CMK (cell line): ENCODE measurements at places on chromosomes 1 and 21.

- no peak for DNase-seq
Measured at GRCh38 chr21:34093083-34093482, 19.7 kb downstream of the MRPS6 start.

- no peak for DNase-seq
Measured at GRCh38 chr1:78224861-78225552, 179.2 kb downstream of the GIPC2 start.

DNA sequence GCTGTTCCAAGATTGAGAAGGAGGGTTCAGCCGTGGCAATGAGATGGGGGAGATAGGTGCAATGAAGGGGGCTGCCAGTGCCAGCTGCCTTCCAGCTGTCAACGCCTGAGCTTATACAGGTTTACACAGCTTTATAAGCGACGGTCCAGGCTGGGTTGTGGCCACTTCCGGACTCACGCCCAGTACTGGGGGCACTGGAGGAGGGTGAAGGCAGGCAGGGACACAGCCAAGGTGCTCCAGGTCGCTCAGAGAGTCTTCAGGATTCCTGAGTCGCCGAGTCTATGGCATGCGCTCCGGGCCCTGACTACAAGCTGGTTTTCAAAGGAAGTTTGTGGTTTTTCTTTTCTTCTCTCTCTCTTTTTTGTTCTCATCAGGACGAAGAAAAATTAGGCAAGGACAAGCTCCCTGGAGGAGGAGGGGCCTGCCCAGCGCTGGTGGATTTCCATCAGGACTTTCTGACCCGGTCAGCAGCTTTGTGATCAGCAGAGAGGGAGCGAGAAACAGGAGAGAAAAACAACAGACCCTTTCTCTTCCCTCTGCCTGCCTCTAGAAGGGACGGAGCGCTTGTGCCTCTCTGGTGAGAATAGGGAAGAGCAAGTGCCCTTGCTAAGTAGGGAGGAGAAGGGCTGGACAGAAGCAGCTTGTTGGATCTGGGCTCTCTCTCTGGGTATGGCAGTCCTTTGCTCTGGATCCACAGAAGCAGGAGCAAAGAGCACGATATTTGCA is at the start of gene MINDY1:
MINDY1 (minus strand) TSS at position 576 of the 726 bp plus-strand sequence. CDS start 4,285 bp downstream, outside the sequence.
- DNase-seq: peak; percentile 44

DNA sequence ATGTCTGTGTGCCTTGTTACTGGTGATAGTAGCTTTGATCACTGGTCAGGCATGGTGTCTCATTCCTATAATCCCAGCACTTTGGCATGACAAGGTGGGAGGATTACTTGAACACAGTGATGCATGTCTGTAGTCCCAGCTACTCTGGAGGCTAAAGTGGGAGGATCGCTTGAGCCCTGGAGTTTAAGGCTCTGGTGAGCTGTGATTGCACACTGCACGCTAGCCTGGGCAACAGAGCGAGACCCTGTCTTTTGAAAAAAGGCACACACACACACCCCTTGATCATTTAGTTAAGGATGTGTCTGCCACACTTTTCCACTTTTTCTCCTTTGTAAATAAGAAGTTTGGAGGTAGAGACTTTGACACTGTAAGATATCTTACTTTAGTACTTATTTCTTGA is 15.1 kb downstream of the MIGA1 start:
- DNase-seq: no peak

- no peak for DNase-seq
Measured at GRCh38 chr1:76668046-76668445, 199.2 kb upstream of the ST6GALNAC5 start.

DNA sequence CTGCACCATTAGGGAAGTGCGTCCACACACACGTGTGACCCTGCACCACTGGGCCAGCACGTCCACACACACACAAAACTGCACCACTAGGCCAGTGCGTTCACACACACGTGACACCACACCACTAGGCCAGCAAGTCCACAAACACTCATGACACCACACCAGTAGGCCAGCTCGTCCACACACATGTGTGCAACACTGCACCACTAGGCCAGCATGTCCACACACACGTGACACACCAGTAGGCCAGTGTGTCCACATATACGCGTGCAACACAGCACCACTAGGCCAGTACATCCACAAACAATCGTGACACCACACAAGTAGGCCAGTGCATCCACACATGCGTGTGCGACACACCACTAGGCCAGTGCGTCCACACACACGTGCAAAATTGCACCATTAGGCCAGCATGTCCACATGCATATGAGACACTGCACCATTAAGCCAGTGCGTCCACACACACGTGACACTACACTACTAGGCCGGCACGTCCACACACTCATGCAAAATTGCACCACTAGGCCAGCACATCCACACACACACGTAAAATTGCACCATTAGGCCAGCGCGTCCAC is 235.0 kb downstream of the SLC45A1 start:
- no peak for DNase-seq

DNA sequence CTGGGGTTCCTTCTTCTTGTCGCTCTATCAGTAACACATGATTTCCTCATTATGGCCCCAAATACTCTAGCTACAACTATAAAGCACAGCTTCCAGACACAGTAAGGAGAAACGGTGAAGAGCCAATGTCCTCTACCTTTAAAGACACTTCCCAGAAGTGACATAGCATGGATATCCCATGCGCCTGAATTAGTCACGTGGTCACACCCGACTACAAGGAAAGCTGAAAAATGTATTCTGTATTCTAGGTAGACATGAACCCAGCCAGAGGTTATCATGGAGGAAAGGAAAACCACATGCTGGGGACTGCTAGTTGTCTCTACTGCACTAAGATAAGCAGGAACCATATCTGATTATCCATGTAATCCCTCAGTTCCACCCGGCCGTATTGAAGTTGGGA is 244.3 kb downstream of the LMX1A start:
- DNase-seq: no peak

DNA sequence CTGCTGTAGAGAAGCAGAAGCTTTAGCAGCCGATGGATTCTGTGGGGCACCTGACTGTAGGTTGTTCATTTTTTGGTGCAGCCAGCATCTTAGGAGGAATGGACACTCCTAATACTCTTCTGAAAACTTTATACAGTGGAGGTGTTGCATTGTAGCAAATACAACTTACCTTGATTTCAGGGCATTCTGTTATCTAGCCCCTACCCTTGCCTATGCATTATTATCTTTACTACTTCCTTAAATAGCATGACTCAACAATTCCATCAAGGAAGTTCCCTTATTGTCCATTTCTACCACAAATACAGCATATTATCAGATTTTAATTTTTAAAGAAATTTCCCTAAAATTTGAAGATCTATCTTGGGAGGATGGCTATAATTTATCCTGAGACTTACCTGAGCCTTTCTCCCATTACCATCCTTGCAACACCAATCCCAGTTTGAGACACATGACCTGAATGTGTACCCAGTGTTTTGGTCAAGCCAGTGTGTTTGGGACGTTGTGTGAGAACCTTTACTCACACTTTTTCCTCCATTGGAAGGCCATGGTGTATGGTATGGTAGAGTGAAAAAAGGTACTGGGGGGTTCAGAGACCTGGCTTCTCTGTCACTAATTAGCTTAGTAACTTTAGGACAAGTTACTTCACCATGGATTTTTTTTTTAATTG is 9.2 kb downstream of the POU2F1 start:
- no peak for DNase-seq

- no peak for DNase-seq
Measured at GRCh38 chr21:29007810-29008209, 11.3 kb downstream of the RWDD2B start.

DNA sequence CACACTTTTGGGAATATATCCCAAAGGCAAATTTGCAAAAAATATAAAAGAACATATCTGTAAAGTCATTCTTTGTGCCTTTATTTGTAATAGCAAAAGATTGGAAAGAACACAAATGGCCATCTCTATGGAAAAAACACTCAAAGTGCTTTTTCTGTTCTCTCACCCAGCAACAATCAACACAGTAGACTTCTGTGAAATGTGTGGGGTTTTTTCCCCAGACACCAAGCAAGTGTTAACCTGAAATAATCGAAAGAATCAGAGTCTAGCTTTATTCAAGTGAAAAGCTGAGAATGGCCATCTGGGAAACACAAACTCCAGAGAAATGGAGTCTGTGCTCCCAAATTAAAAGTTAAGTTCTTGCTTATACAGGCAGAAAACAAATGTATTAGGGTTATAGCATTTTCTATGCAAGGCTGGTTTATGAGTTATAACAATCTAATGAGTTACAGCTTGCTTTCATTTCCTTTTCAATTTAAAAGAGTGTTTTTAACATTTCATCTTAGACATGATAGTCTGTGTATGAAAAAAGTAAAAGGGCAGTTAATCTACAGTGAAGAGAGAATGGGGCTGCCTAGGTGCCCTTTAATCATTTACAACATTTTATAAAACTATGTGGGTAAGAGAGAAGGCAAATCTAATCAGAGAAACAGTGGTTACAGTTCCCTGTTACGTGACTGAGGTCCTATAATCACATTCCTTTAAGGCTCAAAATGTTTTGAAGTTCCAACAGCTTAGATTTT is 46.6 kb downstream of the SLC30A7 start:
- DNase-seq: no peak

- no peak for DNase-seq
Measured at GRCh38 chr1:29944253-29944905, 708.1 kb downstream of the PTPRU start.

DNA sequence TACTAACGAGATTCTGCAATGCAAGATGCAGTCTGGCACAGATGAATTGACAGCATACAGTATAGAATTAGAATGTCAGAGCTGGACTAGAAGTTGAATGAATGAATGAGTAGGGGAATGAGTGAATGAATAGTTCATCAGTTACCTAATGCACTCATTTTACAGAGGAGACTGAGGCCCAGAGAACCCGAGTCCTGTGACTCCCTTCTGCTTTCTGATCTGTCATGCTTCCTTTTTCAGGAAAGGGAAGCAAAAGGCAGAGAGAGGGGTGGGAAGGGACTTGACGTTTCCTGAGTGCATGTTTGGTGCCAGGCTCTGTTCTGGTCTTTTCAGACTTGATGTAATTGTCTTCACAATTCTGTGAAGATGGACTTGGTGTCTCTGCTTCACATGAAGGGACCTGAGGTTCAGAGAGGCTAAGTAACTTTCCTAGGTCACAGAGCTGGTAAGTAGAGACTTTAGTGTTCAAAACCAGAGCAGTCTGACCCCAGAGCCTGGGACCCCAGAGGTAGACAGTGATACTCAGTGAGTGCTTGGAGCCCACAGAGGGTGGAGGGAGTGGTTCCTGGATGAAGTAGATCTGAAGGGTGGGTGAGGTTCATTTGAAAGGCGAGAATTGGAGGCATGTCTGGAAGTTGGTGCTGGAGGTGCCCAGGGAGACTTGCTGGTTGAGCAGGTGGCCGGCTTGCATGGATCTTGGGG is 8.0 kb upstream of the MEX3A start:
- DNase-seq: no peak

- DNase-seq: no peak
Measured at GRCh38 chr1:26726784-26727183, 31.0 kb downstream of the ARID1A start.

DNA sequence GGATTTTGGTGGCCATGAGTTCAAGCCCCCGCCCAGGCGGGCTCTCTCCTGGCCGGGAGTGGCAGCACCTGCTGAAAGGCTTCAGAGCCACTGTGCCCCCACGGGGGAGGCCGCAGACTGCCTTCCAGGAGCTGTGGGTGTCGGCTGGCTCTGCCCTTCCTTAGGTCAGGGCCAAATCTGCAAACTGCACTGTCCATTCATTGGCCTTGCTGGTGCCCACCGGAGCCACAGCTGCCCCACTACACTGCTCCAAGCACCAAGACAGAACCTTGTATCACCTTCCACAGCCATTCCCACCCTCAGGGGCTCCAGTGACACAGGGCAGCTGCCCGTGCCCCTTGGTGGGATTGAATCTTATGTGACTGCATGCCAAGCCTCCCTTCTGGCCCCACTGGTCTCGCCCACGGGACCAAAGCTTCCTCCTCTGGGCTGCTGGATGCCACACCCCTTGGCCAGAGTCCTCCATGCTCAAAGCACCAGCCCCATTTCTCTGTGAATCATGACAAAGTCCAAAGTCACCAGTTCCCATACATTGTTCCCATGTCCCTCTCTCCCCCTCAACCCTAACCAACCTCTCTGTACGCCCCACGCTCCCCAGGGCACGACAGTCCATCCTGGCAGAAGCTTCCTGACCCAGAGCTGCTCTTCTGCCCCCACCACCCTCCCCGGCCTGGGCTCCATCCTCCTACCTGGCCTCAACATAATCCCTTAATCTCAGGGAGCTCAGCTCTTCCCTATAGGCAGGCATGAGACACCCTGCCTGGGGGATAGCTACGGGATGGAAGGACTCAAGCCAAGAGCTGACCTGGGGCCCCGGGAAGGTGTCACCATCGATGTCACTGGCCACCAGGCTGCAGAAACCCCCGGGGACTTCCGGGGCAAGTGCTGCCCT is 20.9 kb upstream of the GPR153 start:
- DNase-seq: no peak

GRCh38 chr1:29655145-29655544 is 418.8 kb downstream of the PTPRU start:
- no peak for DNase-seq

DNA sequence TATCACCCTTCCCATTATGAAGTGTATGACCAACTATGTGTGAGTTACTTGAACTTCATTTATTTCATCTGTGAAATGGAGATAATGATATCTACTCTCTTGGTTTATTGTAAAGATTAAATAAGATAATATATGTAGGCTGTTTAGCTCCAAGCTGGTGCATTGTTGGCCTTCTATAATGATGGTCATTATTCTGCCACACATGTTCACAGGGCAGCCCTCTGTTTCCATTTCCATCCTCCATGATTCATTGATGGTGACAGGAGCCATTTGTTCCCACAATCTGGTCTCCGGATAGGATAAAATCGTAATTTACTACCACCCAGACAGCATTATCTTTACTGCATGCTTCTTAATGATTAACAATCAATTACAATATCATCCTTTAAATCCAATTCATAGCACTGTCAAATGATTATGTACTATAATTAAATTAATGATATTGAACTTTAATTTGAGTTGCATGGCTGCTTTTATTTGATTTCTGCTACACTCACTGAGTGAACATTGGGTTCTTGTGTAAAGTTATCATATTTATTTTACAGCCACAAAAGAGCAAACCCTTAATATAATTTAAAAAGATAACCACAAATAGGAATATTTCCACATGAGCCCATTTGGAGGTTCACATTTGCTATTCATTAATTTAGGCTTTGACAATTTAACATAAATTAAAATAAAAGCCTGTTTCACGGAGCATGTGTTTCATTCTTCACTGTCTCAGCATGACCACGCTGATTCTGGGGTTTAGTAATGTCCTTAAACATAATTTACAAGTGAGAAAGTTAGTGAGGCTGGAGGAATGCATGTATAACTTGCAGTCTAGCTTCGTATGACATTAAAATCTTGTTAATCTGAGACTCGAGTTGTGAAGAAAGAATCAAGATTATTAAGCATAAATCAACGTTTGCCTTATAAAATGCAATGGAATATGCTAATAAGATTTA is 596.4 kb upstream of the ZRANB2 start:
- DNase-seq: no peak

GRCh38 chr21:43767984-43768867 is 7.9 kb downstream of the CSTB start:
- DNase-seq: no peak

DNA sequence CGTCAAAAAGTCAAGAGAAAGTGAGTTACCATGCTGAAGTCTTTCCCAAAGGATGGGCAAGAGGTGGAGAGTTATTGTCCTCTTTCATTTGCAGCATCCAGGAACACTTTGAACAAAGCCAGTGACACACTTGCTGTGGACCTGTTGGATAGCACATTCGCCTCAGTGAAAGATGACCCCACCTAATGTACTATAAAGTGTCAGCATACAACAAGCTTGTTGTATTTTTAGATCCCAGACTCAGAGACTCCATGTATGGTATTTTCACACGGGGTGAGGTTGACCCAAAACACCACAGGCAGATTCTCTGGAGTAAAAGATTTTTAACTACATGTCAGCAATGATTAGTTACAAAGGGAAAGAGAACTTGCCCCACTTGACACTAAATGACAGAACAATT is 273.8 kb downstream of the PTBP2 start:
- no peak for DNase-seq

- DNase-seq: no peak
Measured at GRCh38 chr1:99266726-99267125, 2.4 kb downstream of the PLPPR4 start.
